ENCODE measurements at places on chromosomes 7 and 10. TPM values are rescaled to one million over a fixed set of nuclear protein-coding genes. Genes with fewer than 3 reads are reported as not detected.

The MMS19 gene
- 43.3 TPM for polyA plus RNA-seq

The CTBP2 gene
- 37.8 TPM for polyA plus RNA-seq

The NUP42 gene
- 14.0 TPM for polyA plus RNA-seq

The SPACDR gene
- polyA plus RNA-seq: 1.6 TPM

- no peak for DNase-seq
These were observed 85.7 kb upstream of the GLCCI1 start for GRCh38 chr7:7882888-7883287.

DNA sequence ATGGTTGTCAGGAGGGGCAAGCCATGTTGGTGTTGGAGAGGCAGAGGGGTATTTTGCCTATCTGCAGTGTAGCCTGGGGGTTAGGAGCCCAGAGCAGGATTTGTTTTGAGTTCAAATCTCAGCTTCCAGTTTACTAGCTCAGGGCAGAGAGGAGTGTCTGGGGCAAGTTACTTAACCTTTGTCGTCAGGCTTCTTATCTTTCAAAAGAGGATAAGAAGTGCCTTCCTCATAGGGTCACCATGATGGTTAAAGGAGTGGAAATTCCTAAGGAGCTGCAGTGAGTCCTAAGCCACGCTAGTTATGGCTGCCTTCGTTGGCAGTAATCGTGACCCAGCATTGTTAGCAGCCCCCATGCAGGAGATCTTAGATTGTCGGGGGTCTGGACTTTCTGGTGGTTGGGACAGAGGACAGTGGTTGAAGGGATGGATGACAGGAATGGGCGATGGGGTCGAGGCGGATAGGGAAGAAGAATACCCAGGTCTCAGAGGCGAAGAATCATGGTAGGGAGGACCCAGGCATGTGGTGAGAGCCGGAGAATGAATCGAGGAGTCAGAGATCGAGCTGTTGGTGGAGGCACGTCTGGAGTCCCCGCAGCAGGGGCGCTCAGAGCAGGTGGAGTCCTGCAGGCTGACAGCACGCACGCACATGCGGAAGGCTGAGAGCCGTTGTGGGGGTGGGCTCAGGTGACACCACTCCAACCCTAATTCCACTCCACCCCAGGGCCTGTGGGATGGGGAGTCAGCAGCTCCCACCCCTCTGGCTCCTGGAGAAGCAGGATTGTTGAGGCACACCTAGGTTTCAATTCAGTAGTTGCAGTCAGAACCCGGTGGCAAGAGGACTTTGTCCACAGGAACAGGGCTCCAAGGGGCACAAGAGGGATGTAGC lies 11.6 kb downstream of the ADCK2 start:
- no peak for DNase-seq

GRCh38 chr7:123024989-123025758 lies 29.7 kb upstream of the TAS2R16 start:
- no peak for DNase-seq

DNA sequence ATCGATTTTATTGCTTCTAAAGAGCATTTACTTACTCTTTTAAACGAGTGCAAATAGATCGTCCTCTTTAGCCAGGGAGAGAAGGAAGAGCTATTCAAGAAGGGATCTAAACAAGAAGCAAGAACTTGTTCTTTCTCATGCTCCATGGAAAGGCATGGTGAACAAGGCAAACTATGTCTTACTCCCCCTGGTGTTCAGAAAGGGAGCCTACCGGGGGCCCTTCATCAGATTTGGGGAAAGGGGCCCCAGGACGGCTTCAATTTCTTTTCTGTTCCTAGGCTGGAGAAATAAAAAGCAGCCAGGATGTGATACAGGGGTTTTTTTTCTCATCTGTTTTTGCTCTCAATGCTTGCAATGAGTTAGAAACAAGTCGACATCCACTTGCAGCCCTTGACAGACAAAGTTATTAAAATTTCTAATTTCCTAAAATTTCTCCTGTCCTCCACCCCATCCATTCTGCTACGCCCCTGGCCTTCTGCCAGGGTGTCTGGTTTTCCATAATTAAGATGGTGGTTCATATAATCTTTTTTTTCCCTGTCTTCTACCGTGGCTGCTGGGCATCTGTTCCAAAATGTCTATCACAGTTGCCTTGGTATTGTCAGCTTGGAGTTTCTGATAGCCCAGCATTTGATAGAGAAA lies 214.4 kb downstream of the CREB5 start:
- no peak for DNase-seq

DNA sequence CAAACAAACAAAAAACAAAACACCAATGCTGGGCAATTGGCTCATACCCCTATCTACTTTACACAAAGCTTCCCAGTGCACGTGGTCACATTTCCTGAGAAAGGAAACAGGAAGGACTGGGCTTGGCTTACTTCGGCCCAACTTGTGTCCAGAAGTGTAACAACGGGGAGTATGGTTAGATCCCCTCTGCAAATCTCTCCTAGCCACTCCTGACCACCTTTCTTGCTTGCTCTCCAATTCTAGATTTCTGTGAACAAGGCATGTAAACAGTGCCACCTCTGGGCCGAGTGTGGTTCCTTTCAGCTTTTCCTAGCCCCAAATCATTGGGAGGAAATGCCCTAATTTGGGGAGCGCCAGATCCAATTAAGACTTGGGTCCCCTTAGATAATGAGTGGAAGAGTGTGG lies 21.0 kb upstream of the FRAT2 start:
- DNase-seq: peak; percentile 29
